ENCODE measurements at places on chromosomes 7 and 10.

- DNase-seq, result no peak
Measured at GRCh38 chr7:77320714-77321113, 95.4 kb downstream of the GSAP start.

DNA sequence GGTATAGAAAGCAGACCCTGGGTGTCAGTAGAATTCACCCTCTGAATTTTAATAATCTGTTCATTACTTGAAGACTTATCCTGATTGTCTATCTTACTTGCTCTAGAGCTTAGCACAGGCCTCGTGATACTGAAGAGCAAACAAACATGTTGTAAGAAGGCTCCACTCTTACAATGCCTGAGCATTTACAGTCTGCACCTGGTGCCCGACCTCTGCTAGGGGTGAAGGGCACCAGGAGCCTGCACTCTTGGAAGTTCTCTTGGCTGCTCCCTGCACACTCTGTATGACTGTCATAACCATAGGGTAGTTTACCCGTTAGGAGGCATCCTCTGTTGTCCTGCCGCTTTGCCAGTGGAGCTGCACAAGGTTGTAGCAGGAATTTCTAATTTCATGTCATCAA lies 91.3 kb upstream of the NPY start:
- no peak for DNase-seq

DNA sequence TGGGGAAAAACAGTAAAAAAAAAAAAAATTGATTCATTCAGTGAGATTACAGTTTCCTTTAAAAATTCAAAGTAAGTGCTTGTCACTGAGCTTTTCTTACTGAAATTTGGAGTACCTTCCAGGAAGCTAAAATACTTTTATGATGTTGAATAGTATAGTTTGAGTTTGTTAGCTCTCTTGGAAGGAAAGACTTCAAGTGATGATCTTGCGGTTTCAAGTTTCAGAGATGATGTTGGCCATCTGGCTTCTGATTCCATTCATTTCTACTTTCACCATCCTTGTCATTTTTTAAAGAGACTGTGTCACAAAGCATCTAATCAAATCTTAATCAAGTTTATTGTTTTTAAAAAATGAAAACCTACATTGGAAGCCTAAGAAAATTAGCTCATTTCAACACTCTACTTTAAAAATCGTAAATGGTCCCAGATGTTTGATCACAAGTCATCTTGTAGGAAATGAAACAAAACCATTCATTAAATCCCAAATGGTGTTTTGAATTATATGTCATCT lies 4.9 kb upstream of the HERPUD2 start:
- DNase-seq, result no peak

DNA sequence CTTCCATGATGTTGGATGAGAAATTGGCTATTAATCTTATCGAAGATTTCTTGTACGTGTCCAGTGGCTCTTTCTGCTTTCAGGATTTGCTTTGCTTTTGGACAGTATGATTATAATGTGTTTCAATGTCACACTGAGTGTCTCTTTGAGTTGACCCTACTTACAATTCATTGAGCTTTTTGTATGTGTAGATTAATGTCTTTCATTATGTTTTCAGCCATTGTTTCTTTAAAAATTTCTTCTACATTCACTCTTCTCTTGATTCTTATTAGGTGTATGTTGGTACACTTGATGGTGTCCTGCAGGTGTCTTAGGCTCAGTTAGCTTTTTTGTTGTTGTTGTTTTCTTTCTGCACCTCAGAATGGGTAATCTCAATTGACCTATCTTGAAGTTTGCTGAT lies 16.6 kb downstream of the PLAC9 start:
- no peak for DNase-seq

- peak; percentile 62 for DNase-seq
Measured at GRCh38 chr7:51324206-51324898, 7.7 kb upstream of the COBL start.

GRCh38 chr10:77664008-77664407 lies 26.4 kb upstream of the KCNMA1 start:
- DNase-seq, result no peak

- no peak for DNase-seq
Measured at GRCh38 chr10:3708852-3709251, 76.2 kb downstream of the KLF6 start.

DNA sequence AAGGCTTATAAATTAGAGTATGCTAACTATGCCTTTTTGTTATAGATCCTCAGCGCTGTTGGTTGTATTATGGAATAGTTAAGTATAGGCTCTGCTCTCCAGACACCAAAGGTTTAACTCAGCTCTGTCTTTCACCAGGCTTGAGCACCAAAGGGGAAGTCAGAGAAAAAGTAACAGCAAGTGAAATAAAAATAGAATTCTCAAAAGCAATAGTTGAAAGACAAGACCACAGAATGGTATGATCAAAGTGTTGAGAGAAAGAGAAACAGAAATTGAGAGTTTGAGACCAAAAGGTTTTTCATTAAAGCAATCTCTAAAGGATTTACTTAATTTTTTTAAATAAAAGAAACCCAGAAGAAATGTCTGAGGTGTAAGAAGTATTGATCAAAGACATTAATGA lies 529.8 kb upstream of the C7orf33 start:
- peak; percentile 2 for DNase-seq

DNA sequence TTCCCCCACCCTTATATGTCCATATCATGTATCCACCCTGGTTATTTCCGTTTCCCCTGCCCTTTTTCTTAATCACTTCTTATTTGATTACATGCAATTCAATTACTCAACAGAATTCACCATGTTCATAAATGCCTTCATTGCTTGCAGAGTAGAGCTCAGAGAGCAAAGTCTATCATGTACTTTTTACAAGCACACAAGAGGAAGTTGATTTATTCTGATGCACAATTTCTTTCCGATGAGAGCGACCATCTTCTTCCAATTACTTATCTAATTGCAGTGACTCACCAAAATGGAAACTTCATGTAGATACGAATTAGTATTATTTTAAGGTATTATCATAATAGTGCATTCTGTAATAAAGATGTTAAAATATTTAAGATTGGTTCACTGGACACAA lies 430.5 kb upstream of the KLF6 start:
- DNase-seq, result no peak

- DNase-seq, result no peak
Measured at GRCh38 chr10:19168584-19168983, 120.0 kb downstream of the MALRD1 start.

DNA sequence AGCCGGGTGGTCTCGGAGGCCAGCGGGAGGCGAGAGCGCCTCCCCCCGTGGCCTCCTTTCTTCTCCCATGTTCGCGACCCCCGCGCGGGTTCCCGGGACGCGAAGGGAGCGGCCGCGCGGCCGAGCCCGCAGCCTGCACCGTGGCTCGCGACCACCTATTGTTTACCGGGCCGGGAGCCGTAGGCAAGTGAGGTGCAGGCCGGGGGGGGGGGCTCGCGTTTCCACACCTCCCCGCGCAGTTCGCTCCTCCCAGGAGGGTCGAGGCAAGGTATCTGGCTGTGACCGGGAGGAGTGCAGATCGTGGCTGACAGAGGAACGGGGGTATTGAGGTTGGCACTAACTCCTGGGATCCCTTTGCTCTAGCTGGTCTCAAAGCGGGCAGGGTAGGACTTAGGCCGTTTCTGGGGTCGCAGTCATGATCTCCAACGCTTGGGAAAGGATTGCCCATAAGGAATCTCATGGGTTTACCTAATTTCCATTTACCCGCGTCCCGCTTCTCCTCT lies 734 bp downstream of the PTPN12 start:
- no peak for DNase-seq

GRCh38 chr7:142857625-142858024 lies 2.7 kb downstream of the EPHB6 start:
- DNase-seq, result no peak

GRCh38 chr10:34732926-34733325 lies 82.2 kb downstream of the PARD3 start:
- DNase-seq, result no peak

DNA sequence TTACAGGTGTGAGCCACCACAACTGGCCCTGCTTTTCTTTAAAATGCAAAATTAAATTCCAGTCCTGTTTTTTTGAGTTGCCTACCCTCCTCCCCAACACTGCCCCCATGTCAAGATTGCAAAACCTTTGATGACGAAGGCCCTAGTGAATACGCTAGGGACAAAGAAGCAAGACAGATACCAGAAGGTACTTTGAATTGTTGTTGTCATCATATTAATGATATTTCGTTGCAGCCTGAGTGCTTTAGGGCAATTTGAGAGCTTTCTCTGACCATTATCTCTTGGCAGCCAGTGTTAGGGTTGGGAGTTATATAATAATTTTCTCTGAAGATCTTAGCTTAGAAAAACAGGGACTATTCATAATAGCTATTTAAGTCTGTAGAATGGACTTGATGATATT lies 7.1 kb downstream of the CCSER2 start:
- peak; percentile 12 for DNase-seq

- DNase-seq, result no peak
Measured at GRCh38 chr10:112346774-112347173, 27.1 kb upstream of the ACSL5 start.

DNA sequence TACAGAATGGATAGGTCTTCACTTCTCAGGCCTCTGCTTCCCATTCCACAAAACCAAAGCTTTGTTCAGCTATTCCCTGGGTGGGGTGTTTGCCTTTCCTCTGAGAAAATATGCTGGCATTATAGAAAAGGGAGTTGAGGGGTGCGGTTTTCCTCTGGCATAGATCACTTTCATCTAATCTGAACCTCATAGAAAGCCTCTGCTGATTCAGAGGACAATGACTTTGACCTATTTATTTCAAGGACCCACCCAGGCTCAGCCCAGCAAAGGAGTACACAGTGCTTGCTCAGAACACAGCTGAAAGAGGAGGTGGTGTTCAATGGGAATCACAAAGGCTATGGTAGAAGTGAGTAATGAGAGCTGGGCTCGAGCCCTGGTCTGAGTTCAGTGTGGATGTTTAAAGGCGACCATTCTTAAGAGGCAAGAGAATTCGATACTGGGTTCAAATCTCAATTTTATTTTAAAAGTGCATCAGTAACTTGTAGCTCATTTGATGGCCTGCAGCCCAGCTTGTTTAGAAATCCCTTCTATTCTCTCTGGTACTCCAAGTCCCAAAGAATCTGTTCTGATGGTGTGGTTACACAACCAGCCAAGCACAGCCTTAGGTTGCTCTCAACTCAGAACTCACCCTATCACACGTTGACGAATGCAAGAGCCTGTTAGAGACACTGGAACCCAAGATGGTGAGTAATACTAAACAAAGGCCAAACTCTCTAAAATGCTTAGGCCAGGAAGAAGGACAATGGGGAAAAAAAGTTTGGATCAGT lies 1012.8 kb downstream of the LRMDA start:
- DNase-seq, result no peak

- no peak for DNase-seq
Measured at GRCh38 chr10:3908183-3908582, 123.2 kb upstream of the KLF6 start.

DNA sequence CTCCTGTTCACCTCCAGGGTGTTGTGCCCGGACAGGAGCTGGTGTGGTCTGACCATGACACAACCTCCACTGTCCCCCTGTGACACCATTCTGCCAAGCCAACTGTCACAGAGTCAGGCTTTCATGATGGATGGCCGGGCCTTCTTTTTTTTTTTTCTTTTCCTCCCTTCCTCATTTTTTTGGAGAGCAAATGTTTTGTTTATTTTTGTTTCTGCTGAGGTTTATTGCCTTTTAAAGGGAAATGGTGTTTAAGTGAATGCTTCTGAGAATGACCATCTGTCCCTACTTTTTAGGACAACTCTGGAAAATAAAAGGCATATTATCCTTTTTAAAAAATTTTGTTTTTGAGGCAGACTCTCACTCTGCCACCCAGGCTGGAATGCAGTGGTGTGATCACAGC lies 115.1 kb upstream of the NPS start:
- no peak for DNase-seq

GRCh38 chr7:121371367-121371766 lies 24.7 kb downstream of the FAM3C start:
- no peak for DNase-seq

GRCh38 chr7:100888291-100888987 lies 1.1 kb downstream of the UFSP1 start:
- no peak for DNase-seq

- DNase-seq, result no peak
Measured at GRCh38 chr7:32253299-32253698, 183.1 kb upstream of the PDE1C start.

GRCh38 chr7:26166684-26167266 lies 14.8 kb downstream of the NFE2L3 start:
- no peak for DNase-seq

DNA sequence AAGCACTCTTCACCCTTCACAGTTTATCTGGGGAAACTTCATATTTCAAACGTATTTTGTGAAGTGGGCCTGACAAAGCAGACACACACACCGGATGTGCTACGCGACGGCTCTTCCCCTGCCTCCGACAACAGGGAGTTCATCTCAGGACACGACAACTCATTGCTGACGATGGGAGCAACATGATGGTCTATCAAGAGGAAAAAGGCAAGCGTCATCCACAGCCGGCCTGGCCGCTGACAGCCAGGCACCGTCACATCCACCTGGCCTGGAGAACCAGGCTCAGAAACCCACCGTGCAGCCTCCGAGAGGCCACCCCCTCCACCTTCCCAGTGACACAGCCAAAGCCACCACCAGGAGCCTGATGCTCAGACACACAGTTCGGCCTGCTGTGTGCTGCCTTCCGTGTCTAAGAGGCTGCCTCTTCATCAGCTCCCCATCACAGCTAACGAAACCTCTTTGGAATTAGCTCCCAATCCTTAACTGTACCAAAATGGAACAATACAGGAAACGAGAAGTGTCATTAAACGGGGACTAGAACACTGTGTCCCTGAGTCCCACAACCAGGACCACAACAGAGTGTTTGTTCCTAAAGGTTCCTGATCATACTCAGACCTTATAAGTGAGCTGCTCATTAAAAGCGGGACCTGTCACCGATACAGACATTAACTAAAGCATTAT lies 76.7 kb downstream of the SFMBT2 start:
- no peak for DNase-seq

GRCh38 chr10:129761197-129761972 lies 202.7 kb downstream of the EBF3 start:
- no peak for DNase-seq

DNA sequence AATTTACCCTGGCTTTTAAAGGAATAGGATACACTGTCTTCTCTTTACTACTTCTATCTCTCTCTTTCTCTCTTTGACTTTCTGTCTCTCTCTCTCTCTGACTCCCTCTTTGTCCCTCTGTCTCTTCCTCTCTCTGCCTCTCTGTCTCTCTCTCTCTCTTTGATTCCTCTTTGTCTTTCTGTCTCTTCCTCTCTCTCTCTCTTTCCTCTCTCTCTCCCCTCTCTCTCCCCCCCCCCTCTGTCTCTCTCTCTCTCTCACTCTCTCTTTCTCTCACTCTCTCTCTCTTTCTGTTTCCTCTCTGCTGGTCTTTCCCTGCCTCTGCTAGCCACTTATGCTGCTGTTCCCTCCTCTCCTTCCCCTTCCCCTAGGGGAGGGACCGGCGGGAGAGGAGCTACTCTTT lies 149.0 kb downstream of the LYZL1 start:
- no peak for DNase-seq

- no peak for DNase-seq
Measured at GRCh38 chr10:131647789-131648188, 253.0 kb upstream of the PPP2R2D start.

- no peak for DNase-seq
Measured at GRCh38 chr7:145219461-145219860, 383.6 kb upstream of the TPK1 start.

DNA sequence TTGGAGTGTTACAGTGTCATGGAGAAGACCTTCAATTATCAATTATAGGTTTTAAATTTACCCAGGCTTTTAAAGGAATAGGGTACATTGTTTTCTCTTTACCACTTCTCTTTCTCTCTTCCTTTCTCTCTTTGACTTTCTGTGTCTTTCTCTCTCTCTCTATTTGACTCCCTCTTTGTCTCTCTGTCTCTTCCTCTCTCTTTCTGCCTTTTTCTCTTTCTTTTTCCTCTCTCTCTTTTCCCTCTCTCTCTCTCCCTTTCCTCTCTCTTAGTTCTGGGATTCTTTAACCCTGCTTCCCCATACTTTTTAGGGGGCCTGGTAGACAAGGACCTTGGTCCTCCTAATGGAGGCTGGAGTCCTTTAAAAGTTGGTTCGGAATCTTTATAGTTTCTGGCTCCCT lies 15.9 kb upstream of the GHITM start:
- DNase-seq, result no peak
